CD4-positive, alpha-beta T cell treated with Interleukin-2 at 100 ng/mL for 4 hours (primary cell): ENCODE measurements at places on chromosomes 3 and 15.
A peak's percentile ranks its signal among the peaks of the same experiment; 100 is the strongest.

GRCh38 chr3:127566833-127567232, 23.7 kb downstream of the TPRA1 start:
- no peak for DNase-seq

- DNase-seq: no peak
Measured at GRCh38 chr15:82963471-82964341, 11.2 kb upstream of the HOMER2 start.

- DNase-seq: no peak
Measured at GRCh38 chr3:71432044-71432975, 151.2 kb downstream of the FOXP1 start.

GRCh38 chr15:60526127-60526616, 47.2 kb upstream of the ICE2 start:
- DNase-seq: peak; percentile 43

- DNase-seq: no peak
Measured at GRCh38 chr3:9681723-9682081, 21.9 kb upstream of the CPNE9 start.

GRCh38 chr3:131608741-131609140, 106.0 kb upstream of the MRPL3 start:
- no peak for DNase-seq

DNA sequence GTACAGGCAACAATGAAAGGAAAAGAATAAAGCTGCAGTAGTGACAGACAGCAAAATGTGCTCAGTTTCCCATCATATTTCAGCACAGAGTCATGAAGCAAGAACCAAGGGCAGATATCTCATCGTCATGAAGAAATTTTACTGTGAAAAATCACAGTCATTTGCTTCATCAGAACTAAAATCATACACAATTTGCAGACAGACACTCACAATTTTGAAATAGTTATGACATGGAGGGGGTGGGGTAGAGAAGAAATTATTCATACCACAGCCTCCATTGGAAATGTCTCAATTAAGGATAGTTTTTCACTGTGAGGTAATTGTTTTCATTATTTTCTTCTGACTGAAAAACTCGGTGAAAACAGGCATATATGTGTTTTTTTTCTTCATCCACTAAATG, 78.8 kb upstream of the CNTN3 start:
- no peak for DNase-seq

- no peak for DNase-seq
Measured at GRCh38 chr3:19903649-19904048, 30.4 kb downstream of the EFHB start.

DNA sequence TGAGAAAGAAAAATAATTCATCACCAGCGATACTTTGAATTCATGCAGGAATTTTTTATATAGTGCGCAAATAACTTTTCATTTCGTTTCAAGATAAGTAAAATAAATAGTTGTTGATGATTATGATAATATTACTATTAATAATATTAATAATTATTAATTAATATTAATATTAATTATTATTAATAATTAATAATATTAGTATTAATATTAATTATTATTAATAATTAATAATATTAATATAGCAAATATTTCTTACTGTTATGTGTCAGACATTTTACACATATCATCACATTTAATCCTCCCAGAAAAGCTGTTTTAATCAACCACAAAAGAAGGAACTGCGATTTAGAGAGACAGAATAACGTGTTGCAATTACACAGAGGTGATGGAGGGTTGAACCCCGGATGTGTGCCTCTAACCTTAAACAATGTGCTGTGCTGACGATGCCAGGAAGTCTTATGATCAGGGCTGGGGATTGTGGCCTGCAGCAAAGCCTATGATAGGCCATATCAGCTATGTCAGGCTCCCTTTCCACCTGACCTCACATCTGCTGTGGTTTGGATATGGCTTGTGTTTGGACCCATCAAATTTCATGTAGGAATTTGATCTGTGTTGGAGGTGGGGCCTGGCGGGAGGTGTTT, 263.5 kb upstream of the NR2F2 start:
- DNase-seq: no peak

DNA sequence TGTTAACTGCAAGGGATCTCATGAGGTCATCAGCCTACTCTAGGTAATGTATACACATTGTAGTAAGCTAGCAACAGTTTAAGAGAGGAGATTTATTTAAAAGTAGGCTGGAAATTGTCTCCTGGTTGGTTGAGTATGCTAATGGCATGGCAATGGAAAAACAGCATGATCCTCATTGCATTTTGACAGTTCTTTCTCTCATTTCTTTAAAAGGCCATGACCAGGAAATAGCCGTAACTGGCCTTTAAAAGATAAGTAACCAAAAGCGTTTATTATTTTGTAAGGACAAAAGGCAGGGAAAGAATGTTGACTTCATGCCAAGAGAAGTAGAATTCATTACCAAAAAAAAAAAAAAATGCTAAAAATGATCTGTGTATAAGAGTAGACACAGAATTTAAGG, 310.3 kb downstream of the FGF12 start:
- DNase-seq: no peak

GRCh38 chr15:90711842-90712241, 5.3 kb upstream of the BLM start:
- DNase-seq: no peak

DNA sequence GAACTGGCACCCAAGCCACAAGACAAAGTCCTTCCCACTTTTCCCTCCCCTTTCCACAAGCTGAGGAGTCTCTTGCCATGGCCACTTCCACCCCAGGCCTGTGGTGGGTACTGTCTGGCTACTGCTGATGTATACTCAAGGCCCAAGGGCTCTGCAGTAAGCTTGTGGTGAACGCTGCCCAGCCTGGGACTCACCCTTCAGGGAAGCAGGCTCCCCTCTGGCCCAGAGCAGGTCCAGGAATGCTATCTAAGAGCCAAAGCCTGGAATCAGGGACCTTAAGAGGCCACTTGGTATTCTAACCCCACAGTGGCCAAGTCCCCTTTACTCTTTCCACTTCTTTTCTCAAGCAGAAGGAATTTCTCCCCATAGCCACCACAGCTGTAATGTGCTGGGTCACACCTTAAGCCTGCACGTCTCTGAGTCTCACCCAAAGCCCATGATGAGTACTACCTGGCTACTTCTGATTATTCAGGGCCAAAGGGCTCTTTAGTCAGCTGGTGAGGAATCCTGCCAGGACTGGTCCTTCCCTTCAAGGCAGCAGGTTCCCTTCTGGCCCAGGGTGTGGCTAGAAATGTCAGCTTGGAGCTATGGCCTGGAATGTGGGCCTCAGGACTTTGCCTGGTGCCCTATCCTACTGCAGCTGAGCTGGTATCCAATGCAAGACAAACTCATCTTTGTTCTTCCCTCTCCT, 4.0 kb downstream of the PATL2 start:
- DNase-seq: no peak

DNA sequence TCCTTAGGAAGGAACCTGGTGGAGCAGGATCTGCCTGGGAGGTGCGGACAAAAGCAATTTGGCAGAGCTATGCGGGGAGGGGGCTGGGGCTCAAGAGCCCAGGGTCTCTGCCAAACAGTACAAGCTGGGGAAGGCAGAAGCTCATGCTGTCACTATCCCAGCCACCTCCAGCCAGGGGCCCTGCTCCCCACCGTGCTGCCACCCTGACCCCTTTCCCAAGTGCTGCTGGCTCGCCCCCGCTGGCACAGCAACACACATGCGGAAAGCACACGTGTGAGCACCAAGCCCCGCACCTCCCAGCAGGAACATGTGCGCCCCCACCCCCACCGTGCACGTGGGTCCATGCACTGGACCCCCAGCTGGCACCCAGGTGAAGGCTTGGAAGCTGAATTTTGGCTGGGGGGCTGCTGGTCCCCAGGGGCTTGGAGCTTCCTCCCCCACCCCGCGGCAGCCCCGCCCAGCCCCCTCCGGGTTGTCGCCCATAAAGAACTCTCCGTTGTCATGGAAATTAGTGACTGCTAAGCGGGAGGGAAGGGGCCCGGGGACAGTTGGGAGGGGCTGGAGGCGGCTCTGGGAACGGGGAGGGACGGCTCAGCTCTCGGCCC, 742 bp downstream of the CAMKV start:
- DNase-seq: no peak

- no peak for DNase-seq
Measured at GRCh38 chr3:169939320-169939719, 27.3 kb upstream of the SEC62 start.

DNA sequence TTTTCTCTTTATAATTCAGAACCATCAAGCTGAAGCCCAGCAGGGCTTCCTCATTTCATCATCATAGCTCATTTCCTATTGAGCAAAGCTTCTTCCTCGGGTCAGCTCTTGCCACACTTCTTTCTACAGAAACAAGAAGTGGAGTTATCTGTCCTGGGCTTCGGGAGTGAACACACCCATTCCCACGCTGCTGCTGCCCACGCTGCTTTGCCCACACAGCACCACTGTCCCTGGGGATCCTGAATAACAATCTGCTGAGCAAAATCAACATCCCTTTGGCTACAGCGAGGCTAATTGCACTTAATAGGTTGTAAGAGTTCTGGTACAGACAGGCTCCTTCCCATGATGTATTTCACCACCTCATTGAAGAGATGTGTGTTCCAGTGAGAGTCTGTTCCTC, 23.7 kb downstream of the CEP19 start:
- no peak for DNase-seq

GRCh38 chr15:81894061-81894460, 151.8 kb downstream of the MEX3B start:
- DNase-seq: no peak

DNA sequence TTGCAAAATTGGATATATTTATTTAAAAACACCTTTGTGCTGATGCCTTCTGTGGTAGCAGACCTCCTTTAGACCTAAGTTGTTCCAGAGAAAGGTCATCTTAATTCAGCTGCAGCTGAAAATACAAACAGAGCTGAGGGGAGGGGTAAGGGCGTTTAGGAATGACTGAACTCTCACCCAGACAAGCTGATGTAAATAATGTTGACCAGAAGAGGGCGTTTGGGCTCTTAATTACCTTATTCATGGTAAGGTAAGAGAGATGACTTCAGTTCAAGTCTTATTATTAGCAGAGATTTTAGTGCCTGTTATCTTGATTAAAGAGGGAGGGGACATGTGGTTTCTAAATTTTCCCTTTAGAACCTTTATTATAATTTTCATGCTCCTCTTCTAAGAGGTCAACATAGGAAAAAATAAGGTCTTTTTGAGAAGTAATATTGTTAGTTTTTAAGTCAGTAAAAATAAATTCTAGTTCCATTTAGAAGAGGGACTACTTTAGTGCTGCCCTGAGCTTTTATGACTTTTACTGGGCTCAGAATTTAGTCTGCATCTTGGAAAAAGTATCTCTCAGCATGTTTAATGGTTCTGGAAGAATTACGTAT, 46.3 kb downstream of the GPR171 start:
- peak; percentile 74 for DNase-seq

- DNase-seq: no peak
Measured at GRCh38 chr3:112746675-112747280, 99.9 kb downstream of the CD200R1L start.

DNA sequence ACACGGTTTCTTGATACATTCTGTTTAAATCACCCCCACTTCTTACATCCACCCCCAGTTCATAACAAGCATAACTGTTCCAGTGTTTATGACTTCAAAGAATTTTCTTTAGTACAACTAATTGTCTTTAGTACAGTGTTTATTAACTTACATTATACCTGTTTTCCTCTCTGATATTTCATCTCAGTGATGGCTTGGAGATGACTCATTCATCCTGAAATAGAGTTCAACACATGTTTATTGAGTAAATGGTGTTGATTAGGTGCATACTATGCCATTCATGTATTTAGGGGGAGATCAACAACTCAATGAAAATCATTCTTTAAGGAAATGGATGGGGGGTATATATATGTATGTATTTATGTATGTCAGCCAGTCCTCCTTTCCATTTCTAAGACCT, 21.7 kb upstream of the UTS2B start:
- DNase-seq: no peak

- no peak for DNase-seq
Measured at GRCh38 chr3:17133632-17134545, 249.1 kb downstream of the PLCL2 start.

- DNase-seq: no peak
Measured at GRCh38 chr3:142287866-142288638, 62.7 kb upstream of the GK5 start.

DNA sequence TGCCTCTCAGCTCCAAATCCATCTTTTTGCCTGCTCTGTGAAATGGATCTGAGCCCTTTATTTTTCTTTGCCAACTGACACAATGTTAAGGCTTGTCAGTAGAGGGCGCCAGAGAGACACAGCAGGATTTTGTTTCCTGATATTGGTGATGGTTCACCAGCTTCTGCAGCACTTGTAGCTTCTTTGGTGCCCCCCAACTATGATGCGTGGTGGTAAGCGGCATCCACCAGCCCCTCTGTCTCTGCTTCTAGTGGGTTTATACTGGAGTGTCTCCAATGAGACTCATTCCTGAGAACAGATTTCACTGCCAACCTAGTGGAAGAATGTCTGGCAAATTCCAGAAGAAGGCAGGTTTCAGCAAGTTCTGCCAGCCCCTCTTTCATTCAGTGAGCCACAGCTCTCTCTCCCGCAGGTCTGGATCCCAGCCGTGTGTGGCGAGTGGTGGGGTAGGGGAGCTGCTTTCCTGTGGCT, 471.9 kb upstream of the FRG2C start:
- peak; percentile 47 for DNase-seq

DNA sequence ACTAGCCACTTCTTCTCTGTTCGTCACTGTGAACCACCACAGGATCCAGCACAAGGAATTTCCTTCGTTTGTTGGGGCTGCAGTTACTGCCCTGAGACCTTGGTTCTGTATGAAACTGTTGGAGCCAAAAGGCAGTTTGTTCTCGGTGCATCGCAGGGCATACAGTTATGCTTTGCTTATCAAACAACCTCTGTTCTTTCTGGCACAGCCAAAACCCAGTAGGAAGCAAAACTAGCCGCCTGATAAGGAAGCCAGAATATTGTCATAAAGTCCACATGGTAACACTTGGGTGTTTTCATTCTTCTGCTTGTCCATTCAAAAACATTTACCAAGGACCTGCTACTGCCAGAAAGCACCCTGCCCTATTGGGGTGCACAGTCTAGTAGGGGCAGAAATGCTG, 116.1 kb downstream of the RAB11A start:
- DNase-seq: no peak
